D341Med (cell line): ENCODE measurements at places on chromosomes 13 and 19.

- peak; percentile 17 for DNase-seq
Observed at GRCh38 chr19:23762884-23763711, 4.4 kb upstream of the ZNF681 start.

GRCh38 chr19:14090509-14091080 is at the start of gene SAMD1:
Gene SAMD1 (minus strand): TSS chr19:14090751.
- peak; percentile 93 for DNase-seq

DNA sequence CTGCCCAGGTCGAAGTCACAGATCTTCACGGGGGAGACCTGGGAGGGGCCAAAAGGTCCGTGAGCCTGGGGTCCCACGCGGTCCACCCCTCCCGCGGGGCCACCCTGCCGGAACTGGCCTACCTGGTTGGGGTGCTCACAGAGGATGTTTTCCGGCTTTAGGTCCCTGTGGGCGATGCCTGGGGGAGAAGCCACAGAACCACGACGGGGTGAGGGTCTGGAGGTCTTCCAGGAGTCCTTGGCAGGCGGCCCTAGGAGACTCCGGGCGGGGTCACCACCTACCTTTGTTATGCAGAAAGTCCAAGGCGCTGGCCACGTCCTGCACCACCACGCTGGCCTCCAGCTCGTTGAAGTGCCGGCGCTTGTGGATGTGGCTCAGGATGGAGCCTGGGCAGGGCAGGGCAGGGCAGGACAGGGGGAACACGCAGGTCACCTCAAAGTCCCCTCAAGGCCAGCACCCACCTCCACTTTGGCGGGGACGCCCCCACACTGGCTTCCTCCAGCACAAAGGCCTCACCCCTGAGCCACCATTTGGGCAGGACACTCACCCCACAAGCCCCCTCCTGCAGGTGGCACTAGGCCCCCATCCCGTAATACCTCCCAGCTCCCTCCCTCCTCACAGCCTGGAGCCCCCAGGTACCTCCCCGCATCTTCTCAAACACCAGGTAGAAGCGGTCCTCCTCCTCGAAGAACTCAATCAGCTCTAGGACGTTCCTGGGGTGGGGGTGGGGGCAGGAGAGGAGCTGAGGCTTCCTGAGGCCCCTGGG is 8.4 kb downstream of the MKNK2 start:
- DNase-seq, result no peak

DNA sequence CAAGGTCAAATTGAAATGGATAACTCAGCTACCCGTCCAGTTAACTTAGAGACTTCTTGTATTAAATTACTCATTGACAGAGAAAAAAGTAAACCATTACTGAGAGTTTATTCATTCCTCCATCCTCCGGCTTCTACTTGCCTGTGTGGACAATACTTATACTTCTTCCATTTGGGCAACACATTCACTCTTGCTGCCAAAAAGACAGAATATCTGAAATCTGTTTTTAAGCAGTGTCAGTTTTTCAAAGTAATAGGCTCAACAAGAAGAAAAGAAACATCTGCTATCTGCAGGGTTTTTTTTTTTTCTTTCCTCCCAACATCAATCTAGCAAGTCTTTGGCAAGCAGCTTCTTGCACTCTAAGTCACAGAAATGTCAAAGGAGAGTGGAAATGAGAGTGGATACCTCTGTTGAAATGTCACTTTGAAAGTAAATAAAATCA is 1142.8 kb downstream of the PCDH9 start:
- DNase-seq, result no peak

DNA sequence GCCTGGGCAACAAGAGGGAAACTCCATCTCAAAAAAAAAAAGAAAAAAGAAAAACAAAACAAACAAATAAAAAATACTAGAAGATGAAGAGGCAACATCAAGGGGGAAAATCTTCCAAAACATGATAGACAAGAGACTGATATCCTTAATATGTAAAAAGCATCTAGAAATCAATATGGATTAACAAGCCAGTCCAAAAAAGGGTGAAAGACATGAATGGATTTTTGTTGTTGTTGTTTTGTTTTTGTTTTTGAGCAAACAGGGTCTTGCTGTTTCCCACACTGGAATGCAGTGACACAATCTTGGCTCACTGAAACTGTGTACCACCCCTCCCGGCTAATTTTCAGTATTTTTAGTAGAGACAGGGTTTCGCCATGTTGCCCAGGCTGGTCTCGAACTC is 4.0 kb upstream of the TINCR start:
- no peak for DNase-seq

DNA sequence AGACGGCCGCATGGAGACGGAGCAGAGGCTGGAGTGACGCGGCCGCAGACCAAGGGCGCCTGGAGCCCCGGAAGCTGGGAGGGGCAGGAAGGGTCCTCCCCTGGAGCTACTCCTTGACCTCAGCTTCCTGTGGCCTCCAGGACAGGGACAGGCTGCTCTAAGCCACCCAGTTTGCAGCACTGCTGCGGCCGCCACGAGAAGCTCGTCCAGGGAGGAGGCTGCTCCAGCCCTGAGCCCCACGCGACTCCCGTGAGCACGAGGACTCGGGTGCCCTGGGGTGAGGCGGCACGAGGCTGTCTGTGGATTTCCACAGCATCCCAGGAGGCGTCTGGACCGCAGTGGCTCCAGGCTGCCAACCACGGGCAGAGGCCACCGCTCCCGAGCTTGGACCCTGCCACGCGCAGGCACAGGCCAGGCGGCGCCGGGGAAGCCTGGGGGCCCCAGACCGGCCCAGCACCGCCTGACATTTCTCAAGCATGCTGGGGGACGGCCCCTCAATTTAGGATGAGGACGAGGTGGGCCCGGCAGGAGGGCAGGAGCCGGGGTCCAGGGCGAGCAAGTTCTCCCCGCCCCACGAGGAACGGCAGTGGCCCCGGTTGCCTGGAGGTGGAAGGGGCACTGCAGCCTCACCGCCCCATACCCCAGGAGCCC is 10.7 kb downstream of the SBNO2 start:
- no peak for DNase-seq
